ENCODE measurements at places on chromosomes 1 and 21.

DNA sequence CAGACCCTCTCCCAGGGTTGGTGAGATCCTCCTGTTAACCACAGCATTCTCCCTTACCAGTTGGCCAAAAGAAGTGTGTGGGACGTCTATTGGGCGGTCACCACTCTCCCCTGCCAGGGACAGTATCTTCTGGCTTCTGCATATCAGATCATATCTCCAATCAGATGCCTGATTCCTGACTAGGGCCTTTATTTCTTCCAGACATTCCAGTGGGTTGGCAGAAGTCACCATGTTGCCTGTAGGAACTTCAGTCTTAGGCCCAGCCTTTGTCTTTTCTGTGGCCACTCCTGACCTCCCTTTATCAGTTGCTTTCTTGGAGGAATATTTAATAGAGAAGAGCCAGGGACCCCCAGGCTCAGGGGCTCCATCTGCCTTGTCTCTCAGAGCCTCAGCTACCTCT, 130.4 kb upstream of the F3 start:
- DNase-seq: no peak

DNA sequence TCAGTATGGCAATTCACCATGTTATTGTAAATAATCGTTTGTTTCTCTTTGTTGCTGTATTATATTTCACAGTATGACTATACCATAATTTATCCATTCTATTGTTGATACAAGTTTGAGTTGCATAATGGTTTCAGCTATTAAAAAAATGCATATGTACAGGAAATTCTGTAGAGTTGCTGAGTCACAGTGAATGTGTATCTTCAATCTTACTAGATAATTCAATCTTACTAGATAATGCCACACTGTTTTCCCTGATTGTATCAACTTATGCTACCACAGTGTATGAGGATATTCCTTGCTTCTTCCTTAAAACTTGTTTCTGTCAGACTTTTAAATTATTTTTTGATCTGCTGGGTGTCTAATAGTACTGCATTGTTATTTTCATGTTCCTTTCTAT, 3.5 kb upstream of the COA6 start:
- DNase-seq: peak; percentile 59

GRCh38 chr1:27872802-27873551, 633 bp downstream of the THEMIS2 start:
- DNase-seq: peak; percentile 62

GRCh38 chr21:34761758-34762330, 93.0 kb downstream of the CLIC6 start:
- no peak for DNase-seq

- peak; percentile 35 for DNase-seq
Observed at GRCh38 chr1:147177611-147178380, 5.5 kb upstream of the PRKAB2 start.

- DNase-seq: no peak
Observed at GRCh38 chr1:14913482-14914177, 239.9 kb upstream of the TMEM51 start.

DNA sequence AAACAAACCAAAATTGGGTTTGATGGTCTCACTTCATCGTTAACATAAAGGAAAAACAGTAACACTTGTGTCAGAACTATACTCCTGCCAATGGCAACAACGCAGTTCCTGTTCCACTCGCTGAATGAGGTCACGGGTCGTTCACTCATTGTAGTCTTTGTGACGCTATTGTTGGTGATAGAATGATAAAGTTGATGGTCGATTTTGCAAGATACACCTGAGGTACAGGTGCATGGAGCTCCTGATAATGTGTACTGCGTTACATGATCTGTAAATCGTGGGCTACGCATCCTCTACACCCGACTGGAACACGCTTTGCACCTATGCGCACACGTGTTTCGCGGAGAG, 391 bp upstream of the CENPS start:
- DNase-seq: peak; percentile 42

GRCh38 chr21:36887963-36888362, 78.5 kb downstream of the HLCS start:
- DNase-seq: no peak
